ENCODE measurements at places on chromosomes 1 and 21.

DNA sequence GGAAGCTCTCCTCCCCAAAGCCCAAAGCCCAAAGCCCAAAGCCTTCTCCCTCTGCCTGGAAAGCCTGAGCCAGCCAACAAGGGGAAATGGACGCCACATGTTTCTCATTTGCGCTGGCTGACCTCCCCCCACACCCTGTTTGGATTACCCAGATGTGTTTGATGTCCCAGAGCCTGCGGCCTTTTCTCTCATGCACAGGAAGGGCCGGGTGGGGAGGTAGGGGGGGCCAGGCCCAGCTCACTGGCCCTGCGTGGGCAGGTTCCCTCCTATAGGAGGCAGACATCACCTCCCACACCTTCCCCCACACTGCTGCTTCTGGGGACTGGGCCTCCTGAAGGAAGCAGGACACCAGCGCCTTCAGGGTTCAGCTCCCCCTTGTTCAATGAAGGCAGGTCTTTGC, 116.3 kb downstream of the NAV1 start:
- peak; percentile 93 for DNase-seq

DNA sequence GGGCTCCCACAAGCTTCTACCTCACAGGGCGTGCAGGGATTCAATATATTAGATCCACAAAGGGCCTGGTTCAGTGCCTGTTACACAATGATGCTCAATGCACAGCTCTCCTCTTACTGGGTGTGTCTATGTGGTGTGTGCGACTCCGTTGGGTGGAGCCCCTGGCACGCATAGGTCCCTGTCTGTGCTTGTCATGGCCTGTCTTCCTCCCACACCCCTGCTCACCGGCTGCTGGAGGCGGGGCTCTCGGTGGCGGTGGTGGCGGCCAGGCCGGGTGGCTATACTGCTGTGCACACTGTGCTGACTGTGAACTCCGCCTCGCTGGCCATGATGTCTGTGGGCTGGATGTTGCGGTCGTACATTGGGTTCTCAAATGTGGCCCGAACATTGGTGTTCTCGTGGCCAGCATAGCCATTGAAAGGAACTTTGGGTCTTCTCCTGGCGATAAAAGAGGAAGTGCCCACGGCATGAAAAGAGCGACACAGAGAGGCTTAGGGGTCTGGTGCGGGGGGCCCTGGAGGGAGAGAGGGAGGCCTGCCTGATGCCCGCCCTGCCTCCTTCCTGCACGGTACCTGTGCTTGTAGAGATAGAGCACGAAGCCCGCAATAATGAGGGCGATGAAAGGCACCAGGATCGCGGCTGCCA, 46.9 kb downstream of the ZSCAN20 start:
- no peak for DNase-seq

DNA sequence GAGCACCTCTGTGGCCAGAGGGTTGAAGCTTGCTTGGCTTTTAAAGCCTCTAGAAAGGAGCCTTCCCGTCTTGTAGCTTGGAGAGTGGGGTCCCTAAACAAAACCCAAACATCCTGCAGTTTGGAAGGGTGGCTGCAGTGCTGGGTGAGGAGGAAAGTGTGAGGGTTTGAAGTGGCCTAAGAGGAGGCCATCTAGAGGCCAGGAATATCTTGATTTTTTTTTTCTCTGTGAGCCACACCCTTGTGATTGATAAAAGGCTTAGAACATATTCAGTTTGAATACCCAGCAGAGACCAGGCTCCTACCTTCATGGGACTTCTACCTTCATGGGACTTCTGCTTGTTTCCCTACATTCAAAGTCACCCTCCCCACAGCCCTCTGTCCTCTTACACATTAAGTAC, 37.3 kb upstream of the PIGV start:
- DNase-seq: no peak

GRCh38 chr1:24414775-24415333, 748 bp upstream of the NIPAL3 start:
- no peak for DNase-seq

DNA sequence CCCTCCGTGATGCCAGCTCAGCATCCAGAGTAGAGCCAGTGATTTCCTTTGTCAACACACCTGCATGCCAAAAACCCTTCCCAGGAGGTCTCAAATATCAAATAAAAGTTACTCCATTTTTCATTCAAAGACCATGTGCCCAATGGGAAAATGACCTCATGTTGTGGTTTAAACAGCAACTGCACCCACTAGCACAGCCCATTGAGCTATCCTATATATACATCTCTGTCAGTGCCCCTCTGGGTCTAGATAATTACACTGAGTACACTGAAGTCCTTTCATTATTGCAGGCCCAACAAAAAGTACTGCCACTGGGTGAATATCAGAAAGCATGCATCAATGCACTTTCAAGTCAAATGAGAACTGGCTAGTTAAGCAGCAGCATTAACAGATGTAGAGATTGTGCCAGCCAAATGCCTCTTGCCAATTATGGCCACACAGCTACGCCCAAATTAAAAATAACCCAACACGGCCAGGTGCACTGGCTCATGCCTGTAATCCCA, 117.7 kb downstream of the SLC45A1 start:
- no peak for DNase-seq

GRCh38 chr1:33085332-33085731, 4.4 kb downstream of the AZIN2 start:
- no peak for DNase-seq

DNA sequence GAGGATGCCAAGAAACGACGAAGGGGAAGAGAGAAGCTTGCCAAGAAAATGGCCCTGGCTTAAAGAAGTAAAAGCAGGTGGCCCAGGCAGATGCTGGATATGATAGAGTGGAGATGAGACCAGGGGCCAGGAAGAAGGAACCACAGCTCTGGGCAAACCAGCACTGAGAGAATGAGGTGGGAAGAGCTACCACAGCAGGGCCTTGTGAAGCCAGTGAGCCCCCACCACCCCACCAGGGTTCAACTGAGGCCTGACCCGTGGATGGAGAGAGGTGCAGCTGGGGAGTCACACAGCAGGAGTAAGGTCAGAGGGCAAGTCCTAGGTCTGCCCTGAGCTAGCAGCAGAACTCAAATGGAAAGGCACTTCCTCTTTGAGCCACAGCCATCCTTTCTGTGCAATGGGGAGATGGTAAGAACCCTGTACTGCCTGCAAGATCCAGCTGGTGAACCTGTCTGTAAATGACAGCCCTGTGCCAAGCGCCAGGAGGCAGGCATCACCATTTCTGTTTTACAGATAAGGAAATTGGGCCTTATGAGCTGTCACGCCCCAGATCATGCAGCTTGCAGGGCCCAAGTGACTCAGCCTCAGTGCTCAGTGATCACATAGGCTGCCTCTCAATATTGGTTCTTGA, 8.5 kb downstream of the SH3BGRL3 start:
- no peak for DNase-seq

GRCh38 chr1:5744911-5745799, 247.1 kb downstream of the NPHP4 start:
- DNase-seq: no peak

- DNase-seq: no peak
Measured at GRCh38 chr1:220485131-220485530, 42.8 kb upstream of the MARK1 start.

DNA sequence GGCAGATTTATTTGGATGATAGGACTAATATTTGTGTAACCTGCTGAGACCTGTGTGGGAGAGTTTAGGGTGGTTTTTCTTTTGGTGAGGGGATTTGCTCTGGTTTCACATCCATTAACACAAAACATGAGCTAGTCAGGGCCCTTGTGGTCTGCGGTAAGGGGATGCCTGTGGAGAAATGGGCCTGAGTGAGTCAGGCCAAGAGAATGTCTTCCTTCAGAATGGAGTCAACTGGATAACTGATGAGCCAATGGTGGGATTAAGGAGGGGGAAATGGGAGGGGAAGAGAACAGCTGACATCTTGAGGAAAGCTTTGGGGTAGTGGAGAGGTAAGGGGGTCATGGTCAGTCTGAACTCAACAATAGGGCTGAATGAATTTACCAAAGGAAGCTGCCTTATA, 13.9 kb downstream of the WNT2B start:
- DNase-seq: peak; percentile 98

DNA sequence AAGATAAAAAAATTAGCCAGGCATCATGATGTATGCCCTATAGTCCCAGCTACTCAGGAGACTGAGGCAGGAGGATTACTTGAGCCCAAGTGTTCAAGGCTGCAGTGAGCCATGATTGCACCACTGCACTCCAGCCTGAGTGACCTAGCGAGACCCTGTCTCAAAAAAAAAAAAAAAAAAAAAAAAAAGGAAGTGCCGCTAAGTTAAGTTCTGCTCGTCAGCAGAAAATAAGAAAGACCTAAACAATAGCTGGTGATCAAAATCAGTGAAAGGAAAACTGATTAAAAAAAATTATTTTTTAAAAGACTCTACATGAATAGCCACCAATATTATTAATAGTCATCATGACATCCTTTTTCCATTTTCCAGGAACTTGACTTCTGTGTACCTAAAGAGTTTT, 44.2 kb upstream of the MTR start:
- DNase-seq: no peak

- no peak for DNase-seq
Measured at GRCh38 chr1:167332503-167332902, 111.8 kb downstream of the POU2F1 start.

- no peak for DNase-seq
Measured at GRCh38 chr1:115183158-115183557, 93.9 kb upstream of the TSPAN2 start.

DNA sequence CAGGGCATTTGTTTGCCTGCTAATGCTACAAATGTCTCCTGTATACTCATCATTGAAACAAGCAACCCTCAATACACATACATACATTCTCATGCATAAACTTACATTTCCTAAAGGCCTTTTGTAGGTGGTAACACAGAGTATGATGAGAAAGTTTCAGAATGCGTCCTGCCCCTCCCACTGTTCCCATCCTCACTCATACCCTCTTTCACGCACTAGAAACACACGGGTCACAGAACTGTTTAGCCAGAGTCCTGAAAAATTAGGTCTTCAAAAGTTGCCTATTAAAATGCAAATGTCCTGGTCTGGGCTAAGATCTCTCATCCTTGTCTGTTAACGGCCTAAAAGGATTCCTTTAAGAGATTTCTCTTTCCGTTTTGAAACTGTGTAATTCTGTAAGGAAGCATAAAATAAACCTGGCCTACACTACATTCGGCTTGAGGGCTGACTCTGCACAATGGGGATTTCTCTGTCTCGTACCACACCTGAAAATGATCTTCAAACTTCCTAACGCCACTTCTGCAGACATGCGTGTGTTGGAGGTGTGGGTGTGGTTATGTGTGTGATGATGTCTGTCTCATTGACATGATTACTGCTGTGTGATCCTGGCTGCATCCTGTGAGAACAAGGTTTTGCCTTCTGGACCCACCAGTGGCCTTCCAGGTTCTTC, 5.3 kb upstream of the FCER1A start:
- no peak for DNase-seq

GRCh38 chr1:23478896-23479665, 4.9 kb downstream of the ASAP3 start:
- peak; percentile 64 for DNase-seq

DNA sequence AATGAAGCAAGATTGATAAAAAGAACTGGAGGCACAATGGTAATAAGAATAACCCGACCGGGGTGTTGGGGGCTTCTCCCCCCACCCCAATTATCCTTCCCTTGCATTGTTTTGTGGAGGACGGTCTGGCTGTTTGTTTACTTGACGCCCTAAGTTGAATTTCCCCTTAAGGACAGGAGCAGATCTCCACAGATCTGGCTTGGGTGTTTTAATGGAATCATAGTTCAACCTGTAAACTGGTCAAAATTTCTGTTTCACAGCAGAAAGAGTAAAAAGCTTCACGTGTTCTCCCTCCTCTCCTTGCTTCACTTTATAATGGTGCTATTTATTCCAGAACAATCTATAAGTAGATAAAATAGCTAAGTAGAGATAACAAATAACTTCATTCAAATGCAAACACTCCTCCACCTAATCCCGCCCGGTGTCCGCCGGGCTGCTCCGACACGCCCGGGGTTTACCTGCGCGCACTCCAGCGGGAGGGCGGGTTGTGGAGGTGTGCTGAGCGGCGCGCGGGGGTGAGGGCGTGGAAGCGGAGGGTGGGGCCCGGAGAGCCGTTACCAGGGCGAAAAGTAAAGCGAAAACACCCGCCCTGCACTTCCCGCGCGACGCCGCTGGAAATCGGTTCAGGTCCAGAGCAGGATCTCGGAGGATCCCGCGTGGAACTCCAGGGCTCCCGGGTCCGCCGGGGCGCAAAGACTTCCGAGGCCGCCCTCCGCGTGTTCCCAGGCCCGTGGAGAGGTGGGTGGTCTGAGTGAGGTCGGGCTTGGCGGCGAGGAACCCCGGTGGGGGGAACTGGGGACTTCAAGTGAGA, 2.0 kb upstream of the ATF3 start:
- no peak for DNase-seq

- no peak for DNase-seq
Measured at GRCh38 chr1:30971496-30971895, 62.9 kb upstream of the SDC3 start.

- DNase-seq: no peak
Measured at GRCh38 chr1:115408533-115408932, 70.5 kb upstream of the NGF start.

GRCh38 chr1:115118611-115119010, 29.3 kb upstream of the TSPAN2 start:
- DNase-seq: peak; percentile 81

DNA sequence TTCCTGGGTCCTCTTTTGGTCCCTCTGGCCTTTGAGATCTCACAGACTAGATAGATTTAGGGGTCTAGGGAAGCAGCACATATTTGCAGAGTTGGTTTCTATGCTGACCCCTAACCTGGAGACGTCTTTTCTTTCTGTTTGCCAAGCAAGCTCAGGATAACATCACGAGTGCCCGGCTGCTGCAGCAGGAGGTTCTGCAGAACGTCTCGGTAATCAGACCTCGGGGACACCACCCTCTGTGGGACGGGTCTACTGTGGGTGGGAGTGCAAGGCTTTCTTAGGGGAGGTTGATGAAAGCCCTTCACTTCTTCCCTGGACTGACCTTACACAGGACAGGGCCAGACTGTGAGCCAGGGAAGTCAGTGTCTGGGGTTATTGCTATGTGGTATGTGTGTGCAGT, 2.9 kb downstream of the IL24 start:
- no peak for DNase-seq

- DNase-seq: no peak
Measured at GRCh38 chr1:204167730-204168129, 1.6 kb upstream of the REN start.

GRCh38 chr1:170769691-170770090, 105.8 kb downstream of the PRRX1 start:
- no peak for DNase-seq

GRCh38 chr21:33069994-33070743, at the start of gene OLIG1:
OLIG1 (plus strand) TSS chr21:33070141; CDS start chr21:33070247, 106 bp downstream.
- DNase-seq: no peak

DNA sequence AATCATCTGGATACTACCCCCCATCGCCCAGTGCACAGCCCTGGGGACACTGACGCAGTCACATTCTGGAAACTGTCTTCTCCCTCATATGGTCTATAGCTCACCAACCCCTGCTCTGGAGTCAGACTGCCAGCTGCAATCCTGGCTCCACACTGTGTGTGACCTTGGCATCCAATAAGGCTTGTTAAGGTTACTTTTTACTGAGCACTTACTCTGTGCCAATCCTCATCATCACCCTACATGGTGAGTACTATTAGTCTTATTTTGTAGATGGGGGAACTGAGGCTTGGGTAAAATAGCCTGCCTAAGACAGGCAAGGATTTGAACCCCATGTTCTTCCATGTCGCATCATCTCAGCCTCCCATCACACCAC, 34.9 kb downstream of the AHDC1 start:
- no peak for DNase-seq

Data from fibroblast of upper back skin (primary cell).